ENCODE measurements at places on chromosomes 2 and 18.
A peak's percentile ranks its signal among the peaks of the same experiment; 100 is the strongest.

GRCh38 chr2:196956069-196956468, 29.6 kb upstream of the PGAP1 start:
- DNase-seq: no peak

- no peak for DNase-seq
These were observed 542.7 kb upstream of the RAB6C start for GRCh38 chr2:129436809-129437208.

DNA sequence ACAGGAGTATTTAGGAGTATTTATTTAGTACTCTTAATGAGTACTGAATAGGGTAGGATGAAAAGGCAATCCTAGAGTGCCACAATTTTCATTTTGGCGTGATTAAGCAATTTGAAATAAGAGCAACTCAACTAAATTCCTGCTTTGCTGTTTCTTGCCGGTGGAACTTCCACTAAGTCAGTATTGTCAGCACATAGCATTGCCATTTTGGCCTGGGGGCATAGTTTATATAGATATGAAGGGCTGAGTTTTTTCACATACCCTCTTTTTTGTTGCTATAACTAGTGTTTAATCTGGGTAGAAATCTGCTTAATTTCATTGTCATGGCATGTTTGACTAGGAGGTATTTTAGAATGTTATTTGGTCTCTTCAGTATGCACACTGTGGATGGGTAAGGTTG, 1.9 kb downstream of the GTF2A1L start:
- DNase-seq: no peak

DNA sequence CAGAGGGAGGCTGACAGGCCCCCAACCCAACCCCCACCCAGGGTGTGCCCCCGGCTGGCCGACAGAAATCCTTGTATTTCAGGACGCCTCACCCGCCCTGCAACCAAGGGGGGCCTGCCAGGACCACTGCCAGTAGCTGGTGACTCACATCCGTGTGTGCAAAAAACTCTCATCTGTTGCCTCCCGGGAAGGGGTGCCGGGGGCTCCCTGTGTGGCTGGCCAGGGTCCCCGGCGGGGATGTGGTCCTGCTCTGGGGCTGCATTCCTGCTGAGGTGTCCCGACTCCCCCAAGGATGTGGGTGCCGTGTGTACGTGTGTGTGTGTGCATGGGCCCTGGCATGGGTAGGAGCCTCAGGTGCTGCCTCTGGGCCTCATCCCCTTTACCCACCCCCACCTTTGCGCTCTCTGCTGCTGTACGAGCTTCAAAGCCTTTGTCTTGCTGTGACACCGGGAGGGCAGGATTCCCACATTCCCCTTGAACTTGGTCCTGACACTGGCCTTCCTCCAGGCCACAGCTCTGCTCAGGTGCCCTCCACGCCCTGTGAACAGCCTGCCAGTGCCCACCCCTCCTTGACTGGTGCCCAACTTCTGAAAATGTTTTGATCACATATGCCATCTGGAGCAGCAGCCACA, 226.3 kb upstream of the HDAC4 start:
- DNase-seq: no peak

DNA sequence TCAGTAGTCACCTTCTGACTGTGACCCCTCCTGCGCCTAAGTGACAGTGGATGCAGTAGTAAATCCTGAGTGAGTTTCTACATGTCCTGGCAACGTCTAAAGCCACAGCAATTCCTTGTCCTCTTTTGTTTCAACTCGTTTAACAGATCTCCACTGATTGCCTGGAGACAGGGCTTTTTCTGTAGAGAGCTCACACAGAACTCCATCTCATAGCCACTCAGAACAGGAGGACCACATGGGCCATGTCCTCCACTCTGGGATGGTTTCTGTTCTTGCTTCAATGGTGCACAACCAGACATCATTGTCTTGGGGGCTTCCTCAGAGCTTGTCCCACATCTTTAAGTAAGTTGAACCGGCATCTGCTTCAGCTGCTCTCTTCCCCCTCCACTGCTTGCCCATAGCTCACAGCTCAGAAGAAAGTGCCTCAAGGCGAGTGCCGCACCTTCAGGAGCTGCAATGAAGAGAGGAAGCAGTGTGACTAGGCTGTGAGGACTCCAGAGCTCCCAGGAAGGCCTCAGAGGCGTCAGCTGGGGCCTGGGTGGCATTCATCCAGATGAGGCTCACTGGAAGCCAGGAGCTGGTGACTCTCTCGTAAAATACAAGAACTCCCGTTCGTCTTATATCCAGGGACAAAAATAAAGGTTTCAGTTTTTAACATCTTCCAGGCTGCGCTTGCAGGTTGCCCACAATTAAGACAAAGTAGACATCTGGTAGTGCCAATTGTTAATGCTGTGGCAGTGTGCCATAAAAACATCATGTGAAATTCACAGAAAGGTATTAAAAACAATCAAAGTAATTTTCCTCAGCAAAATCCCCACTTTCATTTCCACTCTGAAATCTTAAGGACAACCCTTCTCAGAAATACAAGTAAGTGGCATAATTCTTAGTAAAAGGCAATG, 37.3 kb downstream of the ST3GAL5 start:
- no peak for DNase-seq

DNA sequence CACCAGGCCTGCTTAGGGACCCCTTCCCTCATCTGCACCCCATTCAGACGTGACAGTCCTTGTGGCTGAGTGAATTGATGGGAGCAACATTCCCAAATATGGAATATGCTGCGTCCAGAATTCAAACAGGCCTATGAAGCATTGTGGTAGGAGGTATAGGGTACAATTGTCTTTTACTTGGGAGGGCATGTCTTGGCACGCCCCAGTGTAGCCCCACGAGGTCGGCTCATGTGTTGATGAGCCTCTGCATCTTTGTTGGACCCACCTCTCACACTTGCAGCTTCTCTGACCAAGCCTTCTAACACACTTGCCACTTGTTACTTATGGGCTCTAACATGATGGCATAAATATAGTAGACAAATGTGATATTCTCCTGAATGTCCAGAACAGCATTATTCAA, 1.6 kb downstream of the TIMM21 start:
- no peak for DNase-seq

DNA sequence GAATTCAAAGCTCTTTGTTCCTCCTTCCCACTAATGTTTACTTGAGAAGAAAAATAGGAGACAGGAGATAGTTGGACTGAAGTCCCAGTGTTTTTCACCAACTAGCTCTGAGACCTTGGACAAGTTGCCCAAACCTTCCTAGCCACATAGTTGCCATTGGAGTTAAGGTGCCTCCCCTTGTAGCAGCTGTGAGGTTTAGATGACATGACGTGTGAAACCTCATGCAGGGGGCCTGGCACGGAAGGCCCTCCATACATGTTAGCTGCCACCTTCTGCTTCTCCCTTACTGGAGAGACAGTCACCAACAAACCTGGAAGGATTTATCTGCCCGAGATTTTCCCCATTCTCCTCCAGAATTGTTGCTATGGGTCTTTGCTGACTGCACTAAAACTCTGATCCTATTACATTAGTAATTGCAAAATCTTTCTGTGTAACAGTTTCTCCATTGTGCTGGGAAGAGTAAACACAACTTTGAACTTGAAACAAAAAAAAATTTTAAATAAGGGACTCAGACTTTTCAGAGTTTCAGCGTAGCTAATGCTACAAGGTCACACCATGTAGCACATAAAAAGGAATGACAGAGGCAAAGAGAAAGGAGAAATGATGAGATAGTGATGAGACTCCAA, 23.8 kb upstream of the CABYR start:
- DNase-seq: no peak

DNA sequence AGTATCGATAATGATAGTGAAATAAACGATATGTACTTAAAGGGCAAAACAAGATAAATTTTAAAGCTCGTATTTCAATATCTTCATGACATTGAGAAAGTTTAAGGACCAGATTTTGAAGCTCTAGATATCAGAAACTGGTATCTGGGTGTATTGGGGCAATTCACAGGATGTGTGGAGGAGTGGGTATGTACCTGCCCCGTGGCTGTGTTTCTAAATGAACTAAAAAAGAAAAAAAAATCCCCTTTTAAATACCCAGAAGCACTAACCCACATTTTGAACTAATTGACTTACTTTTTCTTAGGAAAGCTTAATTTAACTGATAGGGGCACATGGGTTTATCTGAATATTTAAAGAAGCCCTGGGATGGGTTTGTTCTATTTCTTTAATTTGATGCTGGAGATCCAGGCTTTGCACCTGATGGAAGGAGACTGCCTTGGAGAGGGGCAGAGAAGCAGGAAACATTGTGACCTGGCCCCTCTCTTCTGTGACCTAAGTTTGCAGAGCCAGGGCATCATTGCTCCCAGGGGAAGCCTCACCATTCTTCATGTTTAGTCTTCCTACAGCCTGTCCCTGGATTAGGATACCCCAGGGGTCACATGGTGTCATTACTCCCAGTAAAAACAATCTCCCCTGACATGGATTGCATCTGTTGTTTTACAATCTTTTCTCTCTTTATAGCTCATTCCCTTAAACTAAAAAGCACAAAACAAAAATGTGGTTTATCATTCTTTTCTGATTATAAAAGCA, 7.6 kb upstream of the KCTD1 start:
- DNase-seq: no peak

DNA sequence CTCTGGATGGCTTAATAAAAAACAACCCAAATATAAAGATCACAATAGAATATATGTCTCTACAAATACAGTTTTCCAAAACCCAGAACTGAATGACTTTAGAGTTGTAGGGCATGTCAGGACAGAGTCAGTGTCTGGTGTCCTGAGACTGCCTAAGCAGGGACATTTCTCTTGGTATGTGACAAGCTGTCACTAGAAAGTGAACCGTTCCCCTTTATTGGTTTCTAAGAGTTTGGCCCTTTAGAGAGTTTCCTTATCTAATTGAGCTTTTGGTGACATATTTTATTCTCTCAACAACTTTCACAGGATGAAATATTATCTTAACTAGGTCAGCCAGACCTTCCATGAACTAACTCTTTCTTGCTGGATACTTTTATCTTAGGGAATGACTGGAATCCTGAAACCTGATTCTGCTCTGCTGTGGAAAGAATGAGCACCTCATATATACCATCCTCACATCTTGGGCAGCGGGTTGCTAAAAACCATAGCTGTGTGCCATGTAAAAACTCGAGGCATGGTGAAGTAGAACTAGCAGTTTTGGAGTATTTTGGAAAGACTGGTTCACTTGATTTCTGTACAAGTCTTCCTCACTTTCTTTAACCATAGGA, 54.8 kb downstream of the CAVIN2 start:
- DNase-seq: no peak

DNA sequence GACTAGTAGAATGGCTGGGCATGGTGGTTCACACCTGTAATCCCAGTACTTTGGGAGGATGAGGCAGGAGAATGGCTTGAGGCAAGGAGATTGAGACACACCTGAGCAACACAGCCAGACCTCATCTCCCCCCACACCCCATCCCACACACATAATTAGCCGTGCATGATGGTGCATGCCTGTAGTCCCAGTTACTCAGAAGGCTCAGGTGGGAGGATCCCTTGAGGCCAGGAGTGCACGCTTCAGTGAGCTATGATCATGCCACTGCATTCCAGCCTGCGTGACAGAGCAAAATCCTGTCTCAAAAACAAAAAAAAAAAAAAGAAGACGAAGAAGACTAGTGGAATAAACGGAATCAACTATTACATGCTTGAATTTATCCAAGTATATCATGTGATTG, 150.0 kb downstream of the STK39 start:
- DNase-seq: no peak

DNA sequence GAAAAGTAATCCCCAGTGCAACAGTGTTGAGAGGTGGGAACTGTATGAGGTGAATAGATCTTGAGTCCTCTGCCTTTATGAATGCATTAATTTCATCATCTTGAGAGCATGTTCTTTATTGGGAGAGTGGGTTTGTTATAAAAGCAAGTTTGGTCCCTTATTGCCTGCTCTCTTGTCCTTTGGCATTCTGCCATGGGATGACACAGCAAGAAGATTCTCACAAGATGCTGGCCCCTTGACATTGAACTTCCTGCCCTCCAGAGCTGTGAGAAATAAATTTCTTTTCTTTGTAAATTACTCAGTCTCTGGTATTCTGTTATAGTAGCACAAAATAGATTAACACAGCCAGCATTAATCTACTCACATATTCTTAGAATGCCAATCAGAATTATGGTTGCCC, 108.6 kb downstream of the EHBP1 start:
- DNase-seq: no peak

- peak; percentile 46 for DNase-seq
These were observed 213.6 kb downstream of the TNS1 start for GRCh38 chr2:217789003-217789735.

- DNase-seq: no peak
These were observed 45.3 kb downstream of the KIF3C start for GRCh38 chr2:25936889-25937545.

- DNase-seq: no peak
These were observed 1367.3 kb upstream of the TMEFF2 start for GRCh38 chr2:193562031-193562430.

DNA sequence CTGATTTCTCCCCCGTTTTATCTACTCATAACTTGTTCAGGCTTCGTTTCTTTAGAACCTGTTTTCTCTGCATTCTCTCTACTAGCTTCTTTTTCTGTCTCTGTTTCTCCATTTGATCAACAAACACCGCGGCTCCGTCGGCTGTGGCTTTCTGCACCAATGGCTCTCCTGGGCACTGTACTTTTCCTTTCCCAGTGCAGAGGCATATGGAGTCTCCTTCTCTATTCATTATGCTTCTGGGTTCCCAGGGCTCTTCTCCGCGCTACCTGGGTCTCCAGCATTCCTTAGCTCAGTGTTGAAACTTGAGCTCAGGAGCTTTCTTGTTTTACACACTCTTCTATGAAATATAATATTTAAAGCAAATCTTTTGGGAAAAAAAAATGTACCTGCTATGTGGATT, 196.6 kb upstream of the SOX11 start:
- no peak for DNase-seq

- no peak for DNase-seq
These were observed 62.0 kb downstream of the GPR39 start for GRCh38 chr2:132478461-132479105.

DNA sequence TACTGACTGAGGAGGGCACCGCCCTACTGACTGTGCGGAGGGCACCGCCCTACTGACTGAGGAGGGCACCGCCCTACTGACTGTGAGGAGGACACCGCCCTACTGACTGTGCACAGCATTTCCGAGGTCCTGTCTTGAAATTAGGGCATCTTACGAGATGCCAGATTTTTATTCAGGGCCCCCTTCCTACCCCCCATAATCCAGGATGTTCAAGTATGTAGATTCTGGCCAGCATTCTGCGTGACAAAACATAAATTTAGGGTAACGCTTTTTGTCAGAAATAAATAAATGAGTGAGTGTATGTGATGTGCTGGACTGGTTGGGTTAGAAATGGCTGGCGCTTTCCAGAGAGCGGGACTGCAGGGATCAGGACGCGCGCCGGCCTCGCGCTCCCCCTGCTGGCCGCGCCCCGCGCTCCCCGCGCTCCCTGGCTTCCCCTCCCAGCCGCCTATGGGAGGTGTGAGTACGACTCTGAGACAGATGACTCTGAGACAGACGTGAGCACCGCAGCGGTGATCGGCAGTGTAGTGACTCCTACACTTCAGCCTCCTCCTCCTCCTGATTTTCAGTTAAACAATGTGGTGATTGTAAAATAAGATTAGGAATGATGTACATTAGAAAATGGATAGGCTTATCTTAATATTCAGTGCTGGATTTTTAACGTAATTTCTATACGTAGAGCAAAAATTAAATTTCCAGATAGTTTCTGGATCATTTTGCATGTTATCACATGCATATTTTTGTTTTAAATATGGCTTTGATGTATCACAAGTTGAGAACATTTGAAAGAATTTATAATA, 149.2 kb upstream of the NFATC1 start:
- DNase-seq: peak; percentile 50

Measured in stimulated activated CD4-positive, alpha-beta T cell treated with anti-CD3 and anti-CD28 coated beads, Interleukin-12 subunit alpha, Interleukin-12 subunit beta, amount 100 ng/mL, for 24 hours (primary cell).